ENCODE measurements at places on chromosomes 13 and 19. TPM values are rescaled to one million over a fixed set of nuclear protein-coding genes. Genes with fewer than 3 reads are reported as not detected.

DNA sequence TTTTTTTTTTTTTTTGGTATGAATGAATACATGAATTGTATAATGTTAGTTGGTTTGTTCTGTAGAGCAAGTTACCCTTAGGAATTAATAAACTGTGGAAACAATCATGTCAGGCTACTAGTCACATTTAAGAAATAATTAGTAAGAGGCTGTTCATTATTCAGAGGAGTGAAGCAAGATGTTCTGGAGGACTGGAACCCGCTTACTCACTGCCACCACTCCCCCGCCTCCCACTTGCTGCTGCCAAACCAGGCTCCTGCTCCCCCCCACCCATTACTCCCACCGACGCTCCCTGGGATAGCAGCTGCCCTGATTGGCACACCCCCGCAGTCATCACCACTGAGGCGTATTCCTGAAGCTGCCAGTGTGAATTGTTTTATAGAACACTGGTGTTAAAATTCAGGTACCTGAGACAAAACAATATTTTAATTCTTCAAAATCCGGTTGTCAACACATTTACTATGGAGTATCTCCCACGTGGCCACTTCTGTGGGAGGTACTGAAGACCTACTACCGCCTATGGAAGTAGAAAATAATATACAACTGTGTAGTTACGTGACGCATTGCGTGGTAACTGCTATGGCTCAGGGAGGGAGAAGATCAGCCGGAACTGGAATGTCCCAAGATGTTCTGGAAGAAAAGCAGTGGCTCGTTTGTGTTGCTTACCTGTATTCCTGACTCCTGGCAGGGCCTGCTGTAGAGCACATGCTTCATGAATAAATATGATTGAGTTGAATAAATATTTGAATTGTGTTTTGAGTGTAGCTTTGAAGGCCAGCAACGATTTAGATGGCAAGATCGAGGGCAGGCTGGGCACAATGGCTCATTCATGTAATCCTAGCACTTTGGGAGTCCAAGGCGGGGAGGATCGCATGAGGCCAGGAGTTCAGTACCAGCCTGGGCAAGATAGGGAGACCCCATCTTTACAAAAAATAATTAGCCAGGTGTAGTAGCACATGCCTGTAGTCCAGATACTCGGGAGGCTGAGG, 1.7 kb downstream of the DPY19L3 start:
- peak overlapping the region; percentile 78 for H3K4me3 ChIP-seq
- peak overlapping the region; percentile 76 for H3K27ac ChIP-seq
- H3K4me1 ChIP-seq, result peaks cover 35% of the 10 kb centered on the region
- H3K27me3 ChIP-seq, result no peaks in the 10 kb centered on the region
- DNase-seq, result no peak

DNA sequence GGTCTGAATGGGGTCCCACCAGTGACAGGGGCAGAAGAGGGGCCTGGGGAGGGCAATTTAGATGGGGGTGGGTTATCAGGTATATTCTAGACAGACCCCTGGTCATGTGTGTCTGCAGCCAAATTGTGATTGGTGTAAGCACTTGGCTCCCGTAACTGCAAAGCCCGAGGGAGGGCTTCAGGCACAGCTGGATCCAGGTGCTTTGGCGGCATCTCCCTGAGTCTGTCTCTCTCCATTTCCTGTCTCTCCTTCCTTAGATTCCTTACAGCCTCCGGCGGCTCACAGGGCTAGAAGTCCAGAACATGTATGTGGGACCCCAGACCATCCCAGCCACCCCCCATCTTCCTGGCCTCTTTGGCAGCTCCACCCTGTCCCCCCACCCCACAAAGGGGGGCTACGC, 31.4 kb downstream of the DHX34 start:
- no peak overlapping the region for H3K27ac ChIP-seq
- H3K36me3 ChIP-seq, result peaks cover 38% of the 10 kb centered on the region
- peaks cover 2% of the 10 kb centered on the region for H3K4me1 ChIP-seq
- no peaks in the 10 kb centered on the region for H3K27me3 ChIP-seq
- H3K4me3 ChIP-seq, result no peak overlapping the region

DNA sequence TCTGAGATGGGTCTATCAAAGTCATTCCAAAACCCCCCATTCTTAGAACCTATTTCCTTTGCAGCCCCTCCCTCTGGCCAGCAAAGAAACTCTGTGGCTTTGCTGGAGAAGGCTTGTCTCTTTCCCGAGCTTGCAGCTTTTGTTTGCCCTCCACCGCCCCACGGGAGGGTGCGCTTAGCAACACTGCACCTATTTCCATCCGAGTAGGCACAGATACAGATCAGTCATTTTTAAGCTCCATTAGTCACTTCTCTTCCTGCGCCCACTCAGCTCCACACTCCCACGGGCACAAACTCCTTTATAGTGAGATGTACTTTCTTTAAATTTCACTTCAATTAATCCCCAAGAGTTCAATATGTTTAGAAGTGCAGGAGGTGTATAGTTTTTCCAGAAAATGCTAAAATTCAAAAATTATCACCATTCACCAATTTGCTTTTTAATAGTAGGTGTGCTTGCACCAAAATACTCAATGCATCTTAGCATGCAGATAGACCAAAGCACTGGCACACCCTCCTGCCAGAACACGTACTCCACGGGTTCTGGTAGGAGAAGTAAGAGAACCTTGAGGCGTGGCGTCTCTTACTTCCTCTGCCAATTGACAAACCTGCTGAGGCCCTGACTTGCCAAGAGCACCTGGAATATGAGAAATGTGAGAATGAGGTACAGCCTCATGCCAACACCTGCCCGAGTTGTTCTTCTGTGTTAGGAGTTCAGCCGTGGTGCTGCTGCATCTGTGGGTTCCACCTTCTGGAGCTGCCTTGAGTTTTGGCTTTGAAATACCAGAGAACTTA, 183.7 kb downstream of the TEX29 start:
- peaks cover 18% of the 10 kb centered on the region for H3K27me3 ChIP-seq
- peaks cover 27% of the 10 kb centered on the region for H3K36me3 ChIP-seq
- H3K27ac ChIP-seq, result no peak overlapping the region
- no peak for DNase-seq
- no peak overlapping the region for H3K4me3 ChIP-seq
- H3K4me1 ChIP-seq, result no peaks in the 10 kb centered on the region

DNA sequence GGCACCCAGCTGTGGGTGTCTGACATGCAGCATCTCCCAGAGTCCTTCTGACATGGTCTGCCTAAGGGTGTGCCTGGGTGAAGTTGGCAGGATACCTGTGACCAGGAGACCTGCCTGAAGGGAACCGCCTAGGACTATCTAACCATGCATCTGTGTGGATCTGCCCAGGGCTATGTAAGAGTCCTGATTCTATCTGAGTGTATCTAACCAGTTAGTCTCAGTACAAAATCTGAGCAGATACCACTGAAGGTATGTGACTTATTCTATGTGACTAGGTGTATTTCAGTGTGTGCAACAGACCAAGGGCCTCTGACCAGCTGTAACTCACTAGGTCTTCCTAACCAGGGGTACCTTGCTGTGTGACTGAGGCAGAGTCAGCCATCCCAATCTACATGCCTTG, 28.2 kb upstream of the FBL start:
- peaks cover 8% of the 10 kb centered on the region for H3K4me1 ChIP-seq
- H3K27ac ChIP-seq, result no peak overlapping the region
- H3K36me3 ChIP-seq, result no peaks in the 10 kb centered on the region
- no peak overlapping the region for H3K4me3 ChIP-seq
- peaks cover 3% of the 10 kb centered on the region for H3K27me3 ChIP-seq

RYR1 gene
- 19.8 TPM for total RNA-seq

DNA sequence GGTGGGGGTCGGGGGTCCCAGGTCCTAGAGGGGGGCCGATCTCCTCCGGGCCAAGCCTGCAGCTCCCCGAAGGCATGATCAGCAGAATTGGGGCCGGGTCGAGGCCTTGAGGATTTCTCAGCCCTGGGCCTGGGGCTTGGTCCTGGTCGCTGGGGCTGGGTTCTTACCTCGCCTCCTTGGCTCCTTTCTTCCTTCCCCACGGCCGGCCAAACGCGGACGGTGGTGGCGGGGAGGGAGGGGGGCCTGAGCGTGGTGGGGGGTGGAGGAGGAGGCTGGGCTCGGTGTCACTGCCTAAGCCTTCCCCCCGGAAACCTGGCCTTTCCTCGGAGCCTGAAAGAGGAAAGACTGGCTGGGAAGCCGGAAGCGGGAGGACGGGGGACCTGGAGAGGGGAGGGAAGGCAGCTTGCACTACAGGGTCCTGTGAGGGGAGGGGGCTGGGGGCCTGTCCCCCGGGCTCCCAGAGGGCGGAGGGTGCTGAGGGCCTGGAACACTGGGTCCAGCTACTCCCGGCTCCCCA, at the start of gene ZNF579:
TSS of gene ZNF579 (minus strand) at position 221 of the 517 bp plus-strand sequence. CDS start 1,209 bp downstream, outside the sequence.
- DNase-seq, result peak; percentile 89
- peaks cover 10% of the 10 kb centered on the region for H3K4me1 ChIP-seq
- H3K36me3 ChIP-seq, result peaks cover 13% of the 10 kb centered on the region
- H3K4me3 ChIP-seq, result peak within 1 kb of the TSS; percentile 86
- H3K27ac ChIP-seq, result peak within 1 kb of the TSS; percentile 90

ZNF787 gene
- total RNA-seq, result 60.8 TPM

DZIP1 gene
- 33.5 TPM for total RNA-seq

- peaks cover 15% of the 10 kb centered on the region for H3K4me1 ChIP-seq
- H3K4me3 ChIP-seq, result no peak overlapping the region
- no peak overlapping the region for H3K27ac ChIP-seq
- no peak for DNase-seq
- no peaks in the 10 kb centered on the region for H3K27me3 ChIP-seq
- H3K36me3 ChIP-seq, result peaks cover 34% of the 10 kb centered on the region
Observed at GRCh38 chr19:51821921-51822320, 27.0 kb downstream of the FPR3 start.

GRCh38 chr19:2255982-2256685, at the start of gene JSRP1:
TSS of gene JSRP1 (minus strand) at chr19:2256417. CDS start at chr19:2255314, 1,103 bp downstream.
- no peak within 1 kb of the TSS for H3K4me3 ChIP-seq
- H3K27ac ChIP-seq, result no peak within 1 kb of the TSS
- peaks cover 31% of the 10 kb centered on the region for H3K27me3 ChIP-seq
- H3K4me1 ChIP-seq, result peaks cover 3% of the 10 kb centered on the region
- no peaks in the 10 kb centered on the region for H3K36me3 ChIP-seq

- H3K27ac ChIP-seq, result no peak overlapping the region
- no peak for DNase-seq
- peaks cover 36% of the 10 kb centered on the region for H3K4me1 ChIP-seq
- H3K27me3 ChIP-seq, result peaks cover 4% of the 10 kb centered on the region
- H3K36me3 ChIP-seq, result peaks cover 8% of the 10 kb centered on the region
Observed at GRCh38 chr13:25394402-25395060, 22.8 kb downstream of the ATP8A2 start.

GRCh38 chr19:52922841-52923777, at the start of gene ZNF888:
TSS of gene ZNF888 (minus strand) at chr19:52923428. CDS start at chr19:52917873, 5,555 bp downstream.
- H3K27me3 ChIP-seq, result no peaks in the 10 kb centered on the region
- peak within 1 kb of the TSS; percentile 96 for H3K27ac ChIP-seq

GRCh38 chr13:62280590-62280989, 864.9 kb upstream of the PCDH20 start:
- H3K27me3 ChIP-seq, result no peaks in the 10 kb centered on the region
- peaks cover 7% of the 10 kb centered on the region for H3K4me1 ChIP-seq
- H3K36me3 ChIP-seq, result no peaks in the 10 kb centered on the region
- DNase-seq, result no peak
- H3K4me3 ChIP-seq, result no peak overlapping the region

CEBPA gene
- total RNA-seq, result 5.6 TPM

DNA sequence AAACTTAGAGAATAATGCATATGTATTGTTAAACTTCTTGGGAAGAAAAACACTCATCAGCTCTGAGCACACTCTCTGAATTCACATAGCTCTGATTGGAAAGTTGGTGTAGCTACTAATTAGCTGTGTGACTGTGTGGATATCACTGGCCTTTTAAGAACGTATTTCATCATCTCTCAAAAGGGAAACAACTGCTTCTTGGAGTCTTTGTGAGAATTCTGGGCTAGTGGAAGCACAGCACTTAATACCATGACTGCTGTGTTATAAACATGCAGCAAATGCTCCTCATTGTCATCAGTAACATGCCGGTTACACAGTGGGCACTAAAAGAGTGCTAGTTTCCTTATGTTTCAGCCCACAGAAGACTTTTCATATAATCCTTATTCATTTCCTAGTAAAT, 220.9 kb upstream of the CSNK1A1L start:
- no peak for DNase-seq
- peaks cover 11% of the 10 kb centered on the region for H3K36me3 ChIP-seq
- H3K4me3 ChIP-seq, result no peak overlapping the region
- H3K4me1 ChIP-seq, result peaks cover 7% of the 10 kb centered on the region

DNA sequence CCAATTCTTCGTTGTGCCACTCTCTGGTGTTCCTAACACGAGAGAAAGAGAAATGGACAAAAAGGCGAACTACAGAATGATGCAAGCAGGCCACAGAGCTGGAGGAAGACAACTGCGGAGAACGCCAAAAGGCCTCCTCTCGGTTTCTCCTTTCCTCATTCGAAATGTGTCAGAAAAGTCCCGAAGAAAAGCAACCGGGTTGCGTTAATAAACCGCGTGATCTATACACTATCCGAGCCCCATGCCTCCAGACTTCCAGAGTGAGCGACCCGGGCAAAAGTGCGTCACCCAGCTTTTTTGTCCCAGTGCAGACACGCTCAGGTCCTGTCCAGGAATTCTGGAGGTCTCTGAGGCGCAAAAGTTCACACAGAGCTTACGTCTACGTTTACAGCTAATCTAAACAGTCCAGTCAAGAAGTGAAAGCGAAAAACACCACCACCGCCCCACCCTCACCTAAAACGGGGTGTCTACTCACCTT, 413 bp downstream of the N4BP2L2 start:
- H3K36me3 ChIP-seq, result peaks cover 38% of the 10 kb centered on the region
- peak; percentile 14 for DNase-seq

- peaks cover 48% of the 10 kb centered on the region for H3K36me3 ChIP-seq
- DNase-seq, result no peak
- H3K27me3 ChIP-seq, result no peaks in the 10 kb centered on the region
Observed at GRCh38 chr13:24452044-24452443, 60.5 kb downstream of the PARP4 start.

- 0 out of 2 replicates have a peak overlapping the region, but pooled peaks have one; percentile 7 for H3K27ac ChIP-seq
- H3K27me3 ChIP-seq, result peaks cover 4% of the 10 kb centered on the region
- peaks cover 9% of the 10 kb centered on the region for H3K4me1 ChIP-seq
- peak; percentile 47 for DNase-seq
- peaks cover 14% of the 10 kb centered on the region for H3K36me3 ChIP-seq
- no peak overlapping the region for H3K4me3 ChIP-seq
Observed at GRCh38 chr13:111049791-111050538, 65.1 kb upstream of the ARHGEF7 start.

CBY2 gene
- total RNA-seq, result not detected

GRCh38 chr19:35347171-35347929, at the start of gene FFAR1:
TSS of gene FFAR1 (plus strand) at chr19:35347902. CDS start at chr19:35351552, 3,650 bp downstream.
- no peaks in the 10 kb centered on the region for H3K36me3 ChIP-seq
- 0 out of 2 replicates have a peak, but pooled peaks cover 5% of the 10 kb centered on the region for H3K4me1 ChIP-seq
- no peaks in the 10 kb centered on the region for H3K27me3 ChIP-seq

DNA sequence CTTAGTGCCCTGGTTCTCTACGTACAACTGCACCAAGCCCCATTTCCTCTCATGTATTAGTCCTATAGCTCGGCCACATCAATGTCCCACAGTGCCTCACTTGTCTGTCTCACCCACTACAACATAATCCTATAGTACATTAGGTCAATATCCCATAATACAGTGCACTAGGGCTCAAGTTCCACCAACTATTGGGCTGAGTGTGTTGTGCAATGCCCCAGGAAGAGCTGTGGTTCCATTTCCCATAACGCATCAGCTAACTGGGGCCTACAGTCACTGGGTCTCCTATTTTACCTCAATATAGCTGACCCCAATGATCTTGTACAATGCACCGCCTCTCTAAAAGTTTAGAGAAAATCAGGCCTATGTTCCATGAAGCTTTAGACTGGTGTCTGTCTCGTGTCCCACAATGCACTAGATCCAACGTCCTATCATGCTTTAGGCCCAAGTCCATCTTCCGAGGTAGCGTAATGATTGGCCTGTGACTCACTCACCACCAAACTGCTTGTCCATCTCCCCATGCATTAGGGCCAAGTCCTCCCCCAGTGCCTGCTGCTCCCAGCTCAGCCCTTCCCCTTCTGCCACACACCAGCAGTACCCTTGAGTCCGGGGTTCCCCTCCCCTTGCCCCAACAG, 21.8 kb downstream of the TSKS start:
- H3K4me1 ChIP-seq, result no peaks in the 10 kb centered on the region
- peaks cover 3% of the 10 kb centered on the region for H3K27me3 ChIP-seq
- H3K27ac ChIP-seq, result no peak overlapping the region
- H3K4me3 ChIP-seq, result no peak overlapping the region
- no peaks in the 10 kb centered on the region for H3K36me3 ChIP-seq
- DNase-seq, result no peak
